NCI-H226 (cell line): ENCODE measurements at places on chromosomes 3 and 15.

DNA sequence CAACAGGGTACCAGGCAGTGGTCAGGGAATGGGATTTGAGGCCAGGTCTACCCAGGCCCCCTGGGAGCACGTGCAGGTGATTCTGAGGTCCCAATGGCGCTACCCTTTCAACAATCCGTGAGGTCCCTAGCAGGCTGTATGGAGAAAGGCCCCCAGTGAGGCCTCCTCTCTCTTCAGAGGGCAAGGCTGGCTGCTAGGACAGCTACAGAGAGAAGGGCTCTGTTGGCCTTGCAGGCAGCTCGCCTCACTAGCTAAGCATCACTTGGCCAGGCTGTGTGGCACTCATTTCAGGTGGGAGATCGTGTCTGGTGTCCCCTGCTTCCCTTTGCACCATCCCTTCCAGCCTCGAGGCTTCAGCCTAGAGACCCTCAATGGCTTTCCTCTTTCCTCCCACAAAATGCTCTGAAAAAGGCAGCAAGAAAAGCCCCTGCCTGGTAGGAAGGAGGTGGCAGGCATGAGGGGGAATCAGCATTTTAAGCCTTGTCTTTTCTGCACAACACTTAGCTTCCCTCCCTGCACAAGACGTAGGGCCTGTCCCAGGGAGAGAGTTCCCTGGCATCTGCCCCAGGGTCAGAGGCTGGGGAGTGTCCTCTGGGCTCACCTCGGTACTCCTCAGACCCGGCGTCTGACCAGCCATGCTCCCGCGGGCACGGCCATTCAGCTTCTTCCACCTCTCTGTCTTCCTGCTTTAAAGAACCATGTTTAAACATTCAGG, 111.8 kb downstream of the ASB7 start:
- DNase-seq = no peak

DNA sequence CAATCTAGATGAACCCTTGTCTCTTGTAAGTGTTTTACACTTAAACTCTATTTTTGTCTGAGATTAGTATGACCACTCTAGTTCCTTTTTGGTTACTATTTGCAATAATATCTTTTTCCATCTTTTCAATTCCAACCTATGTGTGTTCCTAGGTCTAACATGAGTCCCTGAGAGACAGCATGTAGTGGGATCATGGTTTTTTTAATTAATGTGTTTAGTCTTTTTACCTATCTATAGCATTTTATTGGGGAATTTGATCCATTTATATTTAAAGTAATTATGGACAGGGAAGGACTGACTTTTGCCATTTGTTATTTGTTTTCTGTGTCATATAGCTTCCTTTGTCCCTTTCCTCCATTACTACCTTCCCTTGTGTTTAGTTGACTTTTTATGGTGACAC, 21.7 kb downstream of the TNFSF10 start:
- DNase-seq = no peak

DNA sequence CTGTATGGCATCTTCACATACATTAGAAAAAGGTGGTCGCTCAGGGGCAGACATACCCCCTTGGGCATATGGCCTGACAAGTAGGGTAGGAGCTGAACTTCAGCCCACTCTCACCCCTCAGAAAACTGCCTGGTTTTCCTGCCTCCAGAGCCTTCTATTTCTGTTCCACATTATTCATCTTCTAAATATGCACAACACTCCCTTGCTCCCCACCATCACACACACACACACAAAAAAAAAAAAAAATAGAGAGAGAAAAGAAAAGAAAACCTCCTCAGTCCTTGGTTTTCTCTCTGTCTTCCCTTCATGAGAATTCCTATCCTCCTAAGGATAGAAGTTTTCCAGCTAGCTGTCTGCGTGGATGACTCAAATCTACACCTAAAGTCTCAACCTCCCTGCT, 5.6 kb upstream of the ROPN1 start:
- DNase-seq = no peak

DNA sequence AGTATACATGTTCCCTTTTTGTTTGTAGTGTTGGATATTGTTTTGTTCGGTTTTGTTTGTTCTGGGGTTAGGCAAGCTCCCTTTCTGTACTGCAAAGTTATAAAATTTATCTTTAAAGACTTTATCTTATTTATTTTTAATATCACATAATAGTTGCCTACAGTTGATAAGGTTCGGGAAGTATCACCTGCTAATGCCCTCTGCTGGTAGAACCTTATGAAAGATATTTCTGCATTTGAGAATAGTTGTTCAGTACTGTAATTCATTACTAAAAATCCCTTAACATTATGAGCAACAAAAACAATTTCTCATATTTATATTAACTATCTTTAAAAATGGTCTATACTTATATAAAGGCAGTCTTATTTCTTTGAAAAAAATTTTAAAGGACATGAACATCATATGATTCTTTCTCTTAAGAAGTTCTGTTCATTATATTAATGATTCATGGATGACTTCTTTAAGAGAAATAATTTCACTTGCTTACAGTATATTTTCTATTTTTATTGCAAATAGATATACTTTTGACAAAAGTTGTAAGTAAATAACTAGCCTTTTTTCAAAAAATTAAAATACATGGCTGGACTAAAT, 1126.8 kb downstream of the SI start:
- DNase-seq = no peak

DNA sequence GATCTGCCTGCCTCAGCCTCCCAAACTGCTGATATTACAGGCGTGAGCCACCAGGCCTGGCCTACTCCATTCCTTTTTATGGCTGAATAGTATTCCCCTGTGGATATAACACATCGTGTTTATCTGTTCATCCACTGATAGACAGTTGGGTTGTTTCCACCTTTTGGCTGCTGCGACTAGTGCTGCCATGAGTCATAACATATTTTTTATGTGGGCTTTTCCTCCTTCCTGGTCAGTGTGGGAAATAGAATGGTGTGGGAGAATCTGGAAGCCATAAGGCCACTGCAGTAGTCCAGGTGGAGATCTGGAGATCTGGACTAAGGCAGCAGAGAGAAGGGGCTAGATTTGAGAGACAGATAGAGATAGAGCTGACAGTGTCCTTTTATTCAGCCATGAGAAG, 16.2 kb downstream of the LCMT2 start:
- DNase-seq = no peak

GRCh38 chr3:46979958-46980497, 562 bp downstream of the NBEAL2 start:
- no peak for DNase-seq
